Activated CD4-positive, alpha-beta T cell treated with anti-CD3 and anti-CD28 coated beads for 48 hours (primary cell): ENCODE measurements at places on chromosomes 3 and 15.

DNA sequence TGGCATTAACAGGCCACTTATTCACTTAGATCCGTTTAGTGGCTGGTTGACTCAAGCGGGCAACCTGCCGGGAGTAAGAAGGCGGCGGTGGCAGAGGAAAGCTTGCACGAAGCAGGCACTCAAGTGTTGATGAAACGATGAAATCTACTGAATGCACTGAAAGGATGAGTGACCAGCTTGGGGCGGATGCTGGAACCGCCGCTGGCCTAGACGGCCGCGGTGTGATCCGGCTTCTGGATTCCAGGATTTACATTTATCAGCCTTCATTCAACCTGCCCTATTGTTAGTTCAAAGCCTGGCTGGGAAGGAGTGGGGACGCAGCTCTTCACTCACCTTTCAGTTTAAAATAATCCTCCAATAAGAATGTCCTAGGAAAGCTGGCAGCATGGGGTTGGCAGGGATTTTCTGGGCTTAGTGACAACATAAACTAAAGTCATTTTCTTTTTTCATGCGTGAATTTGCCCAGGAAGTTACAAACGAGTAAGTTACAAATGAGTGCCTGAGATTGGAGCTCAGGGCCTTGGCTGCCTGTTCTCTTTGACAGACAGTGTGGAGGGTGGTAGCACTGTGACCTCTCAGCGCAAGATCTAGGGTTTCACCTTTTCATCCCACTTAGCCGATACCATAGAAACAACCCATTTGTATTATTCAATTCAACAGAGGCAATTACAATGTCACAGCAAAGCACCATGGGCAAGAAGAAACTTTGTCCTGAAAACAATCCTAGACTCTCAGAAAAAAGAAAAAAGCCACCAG lies 1.1 kb upstream of the PLCH1 start:
- no peak for DNase-seq

- no peak for DNase-seq
Observed at GRCh38 chr15:100426937-100427336, 85.2 kb upstream of the ADAMTS17 start.

- no peak for DNase-seq
Observed at GRCh38 chr15:95845862-95846515, 484.5 kb upstream of the NR2F2 start.

GRCh38 chr3:4334548-4334947 lies 31.4 kb downstream of the SETMAR start:
- no peak for DNase-seq

DNA sequence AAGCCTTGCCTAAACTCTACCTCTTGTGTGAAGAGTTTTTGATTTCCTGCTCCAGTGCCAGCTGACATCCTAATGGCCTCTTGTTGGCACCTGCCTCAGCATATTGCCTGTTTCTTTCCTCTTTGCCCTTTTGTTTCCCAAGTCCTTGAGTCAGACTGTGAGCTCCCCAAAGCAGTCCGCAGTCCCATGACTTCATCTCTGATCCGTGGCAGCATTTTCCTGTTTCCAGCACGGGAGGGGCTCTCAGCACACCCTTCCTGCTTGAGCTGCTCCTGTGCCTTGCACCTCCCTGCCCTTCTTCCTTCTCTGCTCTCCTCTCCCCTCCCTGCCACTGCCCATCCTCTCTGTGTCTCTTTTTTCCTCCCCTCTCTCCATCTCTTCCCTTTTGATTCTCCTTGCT lies 179.6 kb downstream of the EPHB1 start:
- DNase-seq = no peak

DNA sequence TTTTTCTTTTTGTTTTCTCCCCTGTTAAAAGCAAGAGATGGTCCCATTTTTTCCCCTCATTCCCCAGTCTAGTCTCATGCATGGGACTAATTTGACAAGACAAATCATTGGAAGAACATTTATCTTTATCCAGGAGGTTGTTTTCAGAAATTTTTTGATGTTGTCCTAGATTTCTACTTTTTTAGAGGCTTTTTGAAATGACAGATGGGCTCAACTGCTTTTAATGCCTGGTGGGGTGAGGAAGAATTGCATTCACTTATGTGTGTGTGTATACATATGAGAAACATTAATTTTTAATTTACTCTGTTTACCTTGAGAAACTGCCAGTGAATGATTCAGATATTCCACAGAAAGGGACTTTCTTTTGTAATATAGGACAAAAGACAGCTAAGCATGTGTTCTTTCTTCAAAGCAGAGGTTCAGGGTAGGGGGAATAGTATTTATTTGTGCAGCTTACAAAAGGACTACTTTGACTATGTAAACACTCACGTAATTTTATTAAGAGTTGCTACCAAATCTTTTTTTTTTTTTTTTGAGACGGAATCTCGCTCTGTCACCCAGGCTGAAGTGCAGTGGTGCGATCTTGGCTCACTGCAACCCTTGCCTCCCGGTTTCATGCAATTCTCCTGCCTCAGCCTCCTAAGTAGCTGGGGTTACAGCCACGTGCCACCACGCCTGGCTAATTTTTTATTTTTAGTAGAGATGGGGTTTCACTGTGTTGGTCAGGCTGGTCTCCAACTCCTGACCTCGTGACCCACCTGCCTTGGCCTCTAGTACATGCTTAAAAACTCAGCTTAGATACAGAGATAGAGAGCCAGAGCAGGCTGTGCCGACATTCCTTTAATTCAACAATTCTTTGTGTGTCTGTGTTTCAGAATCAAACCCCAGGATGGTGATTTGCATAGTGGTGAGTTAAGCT lies 130.1 kb upstream of the RARB start:
- DNase-seq = no peak

- no peak for DNase-seq
Observed at GRCh38 chr3:126507886-126508285, 9.7 kb downstream of the UROC1 start.

- DNase-seq = no peak
Observed at GRCh38 chr3:17201538-17201937, 316.8 kb downstream of the PLCL2 start.

- DNase-seq = peak; percentile 38
Observed at GRCh38 chr3:13574798-13575451, 26.0 kb downstream of the FBLN2 start.

DNA sequence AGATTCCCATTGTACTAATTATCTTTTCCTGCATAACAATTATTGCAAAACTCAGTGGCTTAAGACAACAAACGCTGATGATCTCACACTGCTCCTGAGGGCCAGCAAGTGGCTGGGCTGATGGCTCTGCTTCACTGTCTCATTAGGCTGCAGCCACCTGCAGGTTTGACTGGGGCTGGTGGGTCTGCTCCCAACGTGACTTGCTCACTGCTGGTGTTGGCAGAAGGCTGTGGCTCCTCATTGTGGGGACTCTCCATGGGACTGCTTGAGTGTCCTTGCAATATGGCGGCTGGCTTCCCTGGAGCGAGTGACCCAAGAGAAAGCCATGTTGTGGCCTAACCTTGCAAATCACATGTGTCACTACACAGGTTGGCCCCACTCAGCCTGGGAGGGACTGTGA lies 71.1 kb downstream of the PLXNA1 start:
- no peak for DNase-seq

DNA sequence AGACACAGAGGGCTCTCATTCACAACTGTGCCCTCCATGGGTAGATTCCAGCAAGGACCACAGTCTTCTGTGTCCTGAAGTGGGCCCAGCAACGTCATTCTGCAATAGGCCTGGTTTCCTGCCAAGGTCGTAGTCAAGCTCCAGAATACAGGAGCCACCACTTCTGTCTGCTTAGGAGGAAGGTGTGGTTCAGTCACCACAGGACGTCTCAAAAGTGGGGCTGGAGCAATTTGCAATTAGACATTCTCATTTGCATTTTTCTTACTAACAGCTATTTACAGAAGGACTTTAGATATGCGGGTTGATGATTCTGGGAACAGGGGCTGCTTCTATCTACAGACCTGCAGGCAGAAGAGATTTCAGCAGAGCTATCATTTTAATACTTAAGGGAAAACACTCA lies 58.7 kb upstream of the MYRIP start:
- DNase-seq = no peak

- no peak for DNase-seq
Observed at GRCh38 chr3:188472336-188472735, 318.4 kb downstream of the LPP start.

- no peak for DNase-seq
Observed at GRCh38 chr15:37872661-37873060, 61.8 kb upstream of the TMCO5A start.

GRCh38 chr15:39586387-39587095 lies 5.7 kb downstream of the THBS1 start:
- no peak for DNase-seq

DNA sequence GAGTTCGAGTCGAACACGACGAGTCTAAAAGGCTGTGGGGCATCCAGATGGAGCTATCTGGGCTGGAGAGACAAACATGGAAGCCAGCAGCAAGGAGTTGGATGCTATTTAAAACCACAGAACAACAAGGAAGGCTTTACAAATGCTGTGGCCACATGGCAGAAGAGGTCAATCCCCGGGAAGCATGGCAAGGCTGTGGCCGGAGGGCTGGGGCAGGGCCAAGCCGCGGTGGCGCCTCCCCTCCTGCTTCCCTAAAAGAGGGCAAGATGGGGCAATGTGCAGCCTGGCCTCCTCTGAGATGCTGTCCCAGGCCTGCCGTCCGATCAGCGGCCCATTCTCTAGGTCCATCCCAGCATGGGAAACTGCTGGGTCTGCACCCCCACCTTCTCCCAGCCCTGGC lies 139.1 kb downstream of the SRGAP3 start:
- no peak for DNase-seq

DNA sequence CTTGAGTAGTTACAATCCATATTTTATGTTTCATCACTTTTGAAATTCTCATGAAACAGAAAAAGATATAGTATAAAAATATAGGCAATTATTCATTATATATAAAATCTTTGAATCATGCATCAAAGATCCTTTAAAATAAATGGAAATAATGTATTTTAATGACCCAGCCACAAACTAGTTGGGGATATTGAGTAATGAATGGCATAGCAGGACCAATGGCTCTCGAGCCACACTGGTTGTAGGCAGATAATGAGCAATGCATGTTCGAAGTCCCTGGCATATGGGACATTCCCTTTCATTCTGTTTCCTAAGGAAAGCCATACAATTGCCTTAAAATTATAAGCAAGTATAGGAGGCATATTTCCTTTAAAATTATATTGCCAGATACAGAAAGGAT lies 107.4 kb upstream of the IL12A start:
- no peak for DNase-seq

GRCh38 chr3:11803977-11804892 lies 42.5 kb downstream of the TAMM41 start:
- peak; percentile 36 for DNase-seq

DNA sequence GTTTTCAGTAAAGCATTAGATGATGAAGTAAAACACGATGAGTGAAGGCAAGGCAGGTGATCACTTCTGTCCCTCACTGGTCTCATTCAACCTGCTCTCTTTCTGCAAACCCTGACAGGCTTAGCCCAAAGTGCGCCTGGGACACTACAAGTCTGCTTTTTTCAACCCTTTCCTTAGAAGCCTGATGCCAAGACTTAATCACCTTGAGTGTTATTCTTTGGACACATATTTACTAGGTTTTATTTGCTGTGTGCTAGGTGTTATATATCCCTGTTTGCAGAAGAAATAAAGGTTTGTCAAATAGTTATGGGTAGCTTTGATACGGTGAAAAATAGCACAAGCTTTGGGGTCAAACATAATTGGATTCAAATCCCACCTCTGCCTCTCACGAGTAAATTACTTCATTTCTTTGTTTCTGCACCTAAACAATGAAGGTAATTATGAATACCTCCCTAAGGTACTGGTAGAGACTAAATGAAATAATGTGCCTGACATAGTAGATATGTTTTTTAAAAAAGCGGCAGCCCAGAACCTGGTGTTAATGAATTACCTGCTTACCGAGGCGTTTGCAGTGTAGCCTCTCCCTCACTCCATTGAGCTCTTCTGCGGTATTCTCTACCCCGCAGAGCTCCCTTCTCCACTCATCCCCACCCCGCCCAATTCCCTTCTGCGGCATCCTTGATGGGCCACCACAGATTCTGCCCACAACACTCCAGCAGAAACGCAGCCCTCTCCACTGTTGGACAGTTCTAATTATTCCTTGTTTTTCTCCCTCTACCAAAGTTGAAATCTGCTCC lies 269.0 kb upstream of the TPM1 start:
- DNase-seq = no peak

GRCh38 chr3:55541016-55541415 lies 53.9 kb upstream of the WNT5A start:
- no peak for DNase-seq

DNA sequence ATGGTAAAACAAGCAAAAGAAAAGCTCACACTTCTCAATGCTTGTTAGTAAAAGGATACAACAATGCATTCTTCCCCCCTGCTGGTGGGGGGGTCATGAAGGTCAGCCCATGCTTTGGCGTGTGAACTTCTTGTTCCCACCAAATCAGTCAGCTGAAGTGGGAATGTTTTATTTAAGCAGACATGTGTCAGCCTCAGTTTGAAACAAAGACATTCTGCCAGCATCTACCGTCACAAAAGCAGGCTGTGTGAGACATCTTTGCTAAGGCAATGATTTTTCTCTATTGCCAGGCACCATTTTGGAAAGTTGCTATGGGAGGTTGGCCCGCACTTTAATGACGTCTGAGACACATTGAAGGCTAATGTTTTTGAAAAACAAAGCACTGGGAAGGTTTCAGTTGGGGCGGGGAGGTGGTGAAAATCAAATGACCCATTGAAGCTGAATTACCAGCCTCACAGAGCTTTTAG lies 206.6 kb downstream of the TLE3 start:
- DNase-seq = no peak

- DNase-seq = no peak
Observed at GRCh38 chr3:60998858-60999257, 252.4 kb downstream of the FHIT start.

DNA sequence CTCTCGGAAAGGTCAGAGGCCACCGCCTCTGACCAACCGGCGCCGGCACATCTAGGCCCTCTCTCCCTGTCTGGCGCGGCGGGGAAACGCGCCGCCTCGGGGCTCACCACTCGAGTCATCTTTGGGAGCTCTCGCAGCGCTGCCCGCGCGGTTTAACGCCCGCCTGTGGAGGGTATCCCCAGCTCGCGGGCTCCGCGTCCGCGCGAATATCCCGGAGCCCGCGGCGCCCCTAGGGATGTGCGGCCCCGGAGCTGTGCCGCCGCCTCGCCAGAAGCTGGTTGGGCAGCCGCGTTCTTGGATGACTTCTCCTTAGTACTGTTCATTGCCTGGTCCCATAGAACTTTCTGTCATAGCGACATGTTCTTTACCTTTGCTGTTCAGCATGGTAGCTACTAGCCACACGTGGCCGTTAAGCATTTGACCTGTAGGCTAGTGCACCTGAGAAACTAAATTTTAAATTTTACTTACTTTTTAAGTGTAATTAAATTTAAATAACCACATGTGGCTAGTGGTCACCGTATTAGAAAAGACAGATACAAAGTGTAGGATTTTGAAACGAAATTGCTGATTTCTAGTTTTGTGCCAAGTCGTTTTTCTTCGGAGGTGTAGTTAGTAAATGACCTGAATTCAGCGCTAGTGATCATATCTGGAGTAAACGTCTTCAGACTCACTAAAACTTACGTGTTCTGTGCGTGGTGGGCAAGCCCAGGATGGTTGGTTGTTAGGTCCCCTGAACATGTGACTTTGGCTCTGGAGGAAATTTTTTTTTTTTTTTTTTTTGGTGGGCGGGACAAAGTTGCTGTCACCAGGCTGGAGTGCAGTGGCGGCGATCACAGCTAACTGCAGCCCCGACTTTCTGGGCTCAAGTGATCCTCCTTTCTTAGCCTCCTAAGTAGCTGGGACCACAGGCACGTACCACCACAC lies 835 bp downstream of the ARIH2 start:
- DNase-seq = peak; percentile 72

- DNase-seq = no peak
Observed at GRCh38 chr3:171791692-171792076, 18.6 kb downstream of the PLD1 start.

- peak; percentile 7 for DNase-seq
Observed at GRCh38 chr3:118772547-118773011, 262.1 kb downstream of the IGSF11 start.
